CD4-positive, alpha-beta T cell treated with Interleukin-15 for 4 hours (primary cell): ENCODE measurements at places on chromosomes 11 and 22.

DNA sequence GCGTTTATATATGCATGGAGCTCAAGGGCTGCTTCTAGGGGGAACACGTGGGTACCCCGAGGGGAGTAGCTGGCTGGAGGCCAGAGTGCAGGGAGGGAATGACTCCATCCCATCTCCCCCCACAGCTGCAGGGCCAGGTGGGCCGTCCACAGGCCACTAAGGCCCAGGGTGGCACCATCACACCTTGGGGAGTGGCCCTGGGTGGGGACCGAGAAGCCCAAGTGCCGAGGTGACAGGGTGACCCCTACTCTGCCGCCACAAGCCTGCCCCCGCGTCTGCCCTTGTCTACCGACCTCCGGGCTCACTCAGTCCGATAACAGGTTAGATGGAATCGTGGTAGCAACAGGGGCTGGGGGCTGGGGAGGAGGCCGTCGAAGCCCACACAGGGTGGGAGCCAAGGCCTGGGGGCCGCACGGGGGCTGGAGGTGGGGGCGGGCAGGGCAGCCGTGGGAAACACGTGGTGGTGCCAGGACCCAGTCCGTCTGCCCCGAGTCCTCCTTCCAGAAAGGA lies 125.7 kb downstream of the KCNQ1OT1 start:
- DNase-seq: no peak

DNA sequence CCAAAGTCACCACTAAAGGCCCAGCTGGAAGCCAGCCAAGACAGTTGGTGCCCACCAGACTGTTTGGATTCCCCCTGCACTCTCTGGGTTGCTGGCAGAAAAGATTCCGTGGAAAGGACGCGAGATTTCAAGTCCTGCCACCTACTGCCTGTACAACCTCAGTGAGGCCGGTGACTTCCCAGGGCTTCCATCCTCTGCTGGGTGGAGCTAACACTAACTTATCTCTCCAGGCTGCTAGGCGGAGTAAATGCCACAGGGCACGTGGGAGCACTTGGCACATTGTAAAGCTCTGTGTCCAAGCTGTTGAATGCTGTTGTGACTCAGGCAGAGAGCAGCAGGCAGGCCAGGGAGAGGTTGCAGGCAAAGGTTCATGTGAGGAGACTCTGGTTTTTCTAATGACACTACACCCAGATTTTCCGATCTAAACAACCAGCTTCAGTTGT lies 50.9 kb upstream of the CDON start:
- DNase-seq: no peak

DNA sequence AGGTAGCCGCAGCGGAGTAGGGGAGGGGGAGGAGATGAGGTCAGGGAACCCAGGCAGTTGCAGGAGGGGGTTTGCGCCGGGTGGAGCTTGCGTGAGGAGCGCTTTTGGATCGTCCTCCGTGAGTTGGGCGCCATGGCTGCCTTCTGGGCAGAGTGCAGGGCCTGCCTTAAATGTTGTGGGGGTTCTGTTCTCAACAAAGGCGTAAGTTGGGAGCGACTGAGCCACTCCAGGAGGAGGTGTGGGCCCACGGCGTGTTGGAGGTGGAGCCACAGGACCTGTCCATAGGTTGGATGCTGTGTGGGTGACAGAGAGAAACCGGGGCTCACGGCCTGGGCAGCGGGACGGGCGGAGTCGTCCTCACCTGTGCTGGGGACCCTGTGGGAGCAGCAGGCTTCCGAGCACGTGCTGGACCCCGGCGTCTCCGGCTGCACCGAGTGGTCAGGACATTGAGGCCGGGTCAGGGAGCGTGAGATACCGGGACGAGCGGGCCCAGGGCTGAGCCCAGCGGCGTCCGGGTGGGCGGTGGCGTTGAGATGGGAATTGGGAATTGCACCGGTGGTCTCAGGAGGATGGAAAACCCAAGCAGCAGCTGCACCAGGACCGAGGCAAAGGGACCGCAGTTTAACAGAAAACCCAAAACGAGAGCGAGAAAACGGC lies 977 bp upstream of the PGGHG start:
- no peak for DNase-seq

GRCh38 chr11:131924001-131924400 lies 553.6 kb downstream of the NTM start:
- no peak for DNase-seq

- DNase-seq: no peak
Measured at GRCh38 chr11:26896719-26897118, 97.2 kb upstream of the FIBIN start.

GRCh38 chr11:35478471-35479091 lies 46.8 kb downstream of the PAMR1 start:
- DNase-seq: no peak

DNA sequence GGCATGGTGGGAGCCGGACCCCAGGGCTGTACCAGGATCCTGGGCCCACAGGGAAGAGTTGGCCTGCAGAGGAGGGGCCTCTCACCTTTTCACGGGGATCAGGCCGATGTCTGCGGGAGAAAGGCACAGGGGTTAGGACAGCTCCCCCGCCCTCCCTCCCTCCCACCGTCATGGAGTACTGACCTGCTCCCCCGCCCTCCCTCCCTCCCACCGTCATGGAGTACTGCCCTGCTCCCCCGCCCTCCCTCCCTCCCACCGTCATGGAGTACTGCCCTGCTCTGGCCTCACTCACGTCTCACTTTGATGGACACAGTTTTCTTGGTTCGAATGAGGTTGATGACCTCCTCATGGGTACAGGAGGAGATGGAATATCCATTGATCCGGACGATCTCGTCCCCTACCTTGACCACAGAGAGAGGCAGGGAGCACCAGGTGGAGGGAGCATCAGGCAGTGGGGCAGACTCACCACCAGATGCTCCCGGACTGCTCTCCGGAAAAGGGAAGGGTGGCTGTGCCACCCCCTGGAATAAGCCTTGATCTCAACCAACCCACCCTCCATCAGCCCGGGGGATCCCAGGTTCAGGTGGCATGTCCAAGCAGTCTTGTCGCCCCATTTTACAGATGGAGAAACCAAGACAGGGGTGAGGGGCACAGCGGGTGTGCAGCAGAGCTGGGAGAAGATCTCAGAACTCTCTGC lies 17.1 kb downstream of the USH1C start:
- DNase-seq: no peak

DNA sequence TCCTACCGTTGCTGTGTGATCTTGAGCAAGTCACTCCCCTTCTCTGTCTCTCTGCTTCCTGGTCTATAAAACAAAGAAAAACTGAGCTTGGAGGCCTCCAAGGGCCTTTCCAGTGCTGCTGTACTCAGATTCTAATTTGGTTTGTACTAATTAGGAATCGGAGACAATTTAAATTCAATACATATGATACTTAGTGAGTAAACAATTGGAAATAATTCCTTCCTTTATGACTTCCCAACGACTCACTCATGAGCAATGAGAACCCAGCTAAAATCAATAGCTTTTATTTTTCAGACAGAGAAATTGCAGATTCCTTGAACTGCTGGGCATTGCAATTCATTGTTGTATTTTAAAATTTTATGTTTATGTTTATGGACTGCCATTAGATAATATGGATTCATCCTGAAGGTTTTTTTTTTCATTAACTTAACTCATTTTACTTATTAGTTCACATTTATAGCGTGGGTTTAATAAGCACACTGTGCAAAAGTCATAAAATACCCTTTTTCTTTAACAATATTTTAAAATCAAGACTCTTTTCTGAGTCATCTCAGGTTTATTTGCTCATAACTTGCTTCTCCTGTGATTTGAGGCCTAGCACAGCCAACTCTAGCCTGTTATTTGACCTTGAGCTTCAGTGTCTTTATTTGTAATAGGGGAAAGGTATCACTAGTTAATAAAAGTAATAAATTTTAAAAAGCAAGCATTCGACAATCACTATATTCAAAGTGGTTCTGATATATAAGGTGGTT lies 95.8 kb downstream of the TP53I11 start:
- no peak for DNase-seq

- no peak for DNase-seq
Measured at GRCh38 chr22:37803639-37804351, 3.9 kb upstream of the GCAT start.

GRCh38 chr11:44816761-44817160 lies 90.0 kb downstream of the TSPAN18 start:
- DNase-seq: no peak

DNA sequence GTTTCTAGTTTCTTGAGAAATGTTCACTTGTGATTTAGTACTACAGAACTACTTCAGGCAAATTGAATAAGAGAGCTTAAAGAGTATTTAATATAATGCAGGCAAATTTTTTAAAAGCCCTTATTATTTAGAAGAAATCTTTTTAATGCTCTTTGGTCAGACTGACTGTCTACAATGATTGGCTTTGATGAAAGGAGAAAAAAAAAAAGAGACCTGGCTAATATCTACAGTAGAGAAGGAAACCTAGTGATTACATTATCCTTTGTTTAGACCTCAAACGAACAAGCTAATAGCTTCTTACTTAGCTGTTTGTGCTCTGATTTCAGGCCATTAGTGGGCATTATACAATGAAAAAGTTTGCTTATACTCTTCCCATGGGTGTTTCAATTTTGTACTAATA lies 1043.1 kb downstream of the JRKL start:
- no peak for DNase-seq

DNA sequence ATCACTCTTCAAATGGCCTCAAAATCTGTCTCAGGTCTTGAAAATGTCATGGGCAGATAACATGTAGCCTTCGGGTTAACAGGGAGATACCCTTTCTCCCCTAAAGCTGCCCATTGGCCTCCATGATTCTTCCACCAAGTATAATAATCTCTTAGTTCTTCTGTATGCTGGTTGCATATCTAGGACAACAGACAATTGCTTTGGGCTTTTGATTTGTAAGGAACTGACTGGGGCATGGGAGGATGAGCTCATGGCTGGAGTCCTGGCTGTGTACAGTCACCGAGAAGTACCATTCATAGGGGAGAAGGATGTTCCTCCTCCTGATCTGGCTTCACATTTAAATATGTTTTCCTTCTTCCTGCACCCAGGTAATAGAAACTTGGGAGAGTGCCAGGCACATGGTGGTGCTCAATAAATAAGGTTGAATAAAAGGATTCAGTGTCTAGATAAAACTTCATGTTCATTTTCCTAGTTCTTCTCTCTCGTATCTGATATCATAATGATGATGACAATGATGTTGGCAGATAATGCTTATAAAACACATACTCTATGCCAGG lies 2.8 kb upstream of the AMPD3 start:
- no peak for DNase-seq

DNA sequence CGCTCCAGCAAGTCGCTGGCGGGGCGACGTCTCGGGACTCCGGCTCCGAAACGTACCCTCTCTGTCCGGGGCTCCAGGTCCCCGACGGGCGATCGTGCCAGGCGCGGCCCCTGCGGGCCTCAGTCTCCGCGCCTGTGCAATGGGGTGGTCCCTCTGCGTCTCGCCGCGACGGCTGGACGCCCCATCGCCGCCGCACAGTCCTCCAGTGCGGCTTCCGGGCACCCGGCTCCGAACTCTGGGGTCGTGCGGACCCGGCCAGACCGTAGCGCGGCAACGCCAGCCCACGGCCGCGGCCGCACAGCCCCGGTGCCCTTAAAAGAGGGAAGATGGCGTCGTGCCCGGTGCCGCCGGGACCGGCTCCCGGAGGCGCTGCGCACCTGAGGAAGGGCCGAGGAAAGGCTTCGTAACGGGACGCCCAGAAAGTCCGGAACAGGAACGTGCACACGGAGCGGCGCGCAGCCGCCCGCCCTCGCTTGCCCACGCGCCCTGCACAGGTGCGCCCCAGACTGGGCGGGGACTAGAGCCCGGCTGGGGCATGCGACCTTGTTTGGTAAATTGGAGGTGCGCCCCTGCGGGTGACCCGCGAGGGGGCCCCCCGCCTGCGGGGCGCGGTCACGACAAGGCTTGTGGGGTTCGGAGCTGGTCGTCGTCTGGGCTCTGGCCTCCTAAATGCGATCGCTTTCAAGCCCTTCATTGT lies 525 bp downstream of the BIK start:
- DNase-seq: peak; percentile 45

DNA sequence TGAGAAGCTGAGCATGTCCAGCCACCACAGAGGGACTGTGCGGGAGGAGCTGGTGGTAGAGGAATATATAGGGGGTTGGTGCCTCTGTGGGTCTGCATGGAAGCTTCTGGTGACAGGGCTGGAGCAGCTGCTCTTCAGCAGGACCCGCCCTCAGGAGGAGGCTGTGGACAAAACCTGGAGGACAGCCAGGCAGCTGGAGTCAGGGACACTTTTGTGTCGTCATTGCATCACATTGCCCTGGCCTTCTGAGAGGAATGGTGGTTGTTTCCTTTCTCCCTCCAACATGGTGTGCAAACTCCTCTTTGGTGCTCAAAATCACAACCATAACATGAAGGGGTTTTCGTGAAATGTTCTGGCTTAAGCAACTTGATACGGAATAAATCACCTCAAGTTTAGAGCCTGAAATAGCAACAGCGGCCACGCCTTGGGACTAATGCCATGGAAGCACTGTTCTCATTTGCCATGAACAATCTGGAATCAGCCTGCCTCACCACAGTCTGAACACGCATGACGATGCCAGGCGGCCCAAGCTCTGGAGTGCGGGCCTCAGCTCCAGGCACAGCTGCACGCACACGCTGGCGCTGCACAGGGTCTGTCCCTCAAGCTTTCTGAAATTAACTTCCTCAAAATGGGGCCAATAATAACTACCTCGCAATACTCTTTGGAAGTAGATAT lies 17.1 kb upstream of the CSRP3 start:
- DNase-seq: no peak

GRCh38 chr11:66068154-66068821 lies 1.8 kb upstream of the PACS1 start:
- peak; percentile 78 for DNase-seq

GRCh38 chr11:69326622-69327219 lies 32.8 kb downstream of the MYEOV start:
- no peak for DNase-seq

- DNase-seq: no peak
Measured at GRCh38 chr11:4680341-4680740, 17.3 kb downstream of the OR51E2 start.

DNA sequence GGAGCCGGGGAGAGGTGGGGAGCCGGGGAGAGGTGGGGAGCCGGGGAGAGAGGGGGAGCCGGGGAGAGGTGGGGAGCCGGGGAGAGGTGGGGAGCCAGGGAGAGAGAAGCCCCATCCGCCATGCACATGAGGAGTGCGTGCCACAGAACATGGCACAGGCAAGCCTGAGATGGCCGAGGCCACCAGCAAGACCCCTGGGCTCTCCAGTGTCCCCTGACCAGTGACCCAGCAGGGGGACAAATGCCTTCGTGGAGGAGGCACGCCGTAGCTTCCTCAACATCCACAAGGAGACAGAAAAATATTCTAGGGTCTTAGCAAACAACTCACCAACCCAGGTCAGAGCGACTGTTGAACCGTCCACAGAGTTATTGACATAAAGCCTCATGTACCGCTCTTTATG lies 618.8 kb downstream of the TBC1D22A start:
- no peak for DNase-seq

DNA sequence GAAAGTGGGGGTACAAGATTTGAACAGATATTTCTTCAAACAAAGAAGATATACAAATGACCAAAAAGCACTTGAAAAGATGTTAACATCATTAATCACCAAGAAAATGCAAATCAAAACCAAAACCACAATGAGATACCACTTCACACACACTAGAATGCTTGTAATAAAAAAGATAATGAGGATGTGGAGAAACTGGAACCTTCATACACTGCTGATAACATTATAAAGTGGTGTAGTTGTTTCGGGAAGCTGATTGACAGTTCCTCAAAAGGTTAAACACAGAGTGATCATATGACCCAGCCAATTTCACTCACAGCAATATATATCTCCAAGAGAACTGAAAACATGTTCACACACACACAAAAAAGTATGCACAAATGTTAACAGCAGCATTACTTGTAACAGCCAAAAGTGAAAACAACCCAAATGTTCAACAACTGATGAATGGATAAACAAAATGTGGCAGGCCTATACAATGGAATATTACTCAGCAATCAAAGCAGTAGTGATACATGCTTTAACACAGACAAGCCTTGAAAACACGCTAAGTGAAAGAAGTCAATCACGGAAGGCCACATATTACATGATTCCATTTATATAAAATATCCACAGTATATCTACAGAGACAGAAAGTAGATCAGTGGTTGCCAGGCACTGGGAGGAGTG lies 15.1 kb downstream of the PITPNB start:
- DNase-seq: peak; percentile 12
